ENCODE measurements at places on chromosomes 5 and 9.

DNA sequence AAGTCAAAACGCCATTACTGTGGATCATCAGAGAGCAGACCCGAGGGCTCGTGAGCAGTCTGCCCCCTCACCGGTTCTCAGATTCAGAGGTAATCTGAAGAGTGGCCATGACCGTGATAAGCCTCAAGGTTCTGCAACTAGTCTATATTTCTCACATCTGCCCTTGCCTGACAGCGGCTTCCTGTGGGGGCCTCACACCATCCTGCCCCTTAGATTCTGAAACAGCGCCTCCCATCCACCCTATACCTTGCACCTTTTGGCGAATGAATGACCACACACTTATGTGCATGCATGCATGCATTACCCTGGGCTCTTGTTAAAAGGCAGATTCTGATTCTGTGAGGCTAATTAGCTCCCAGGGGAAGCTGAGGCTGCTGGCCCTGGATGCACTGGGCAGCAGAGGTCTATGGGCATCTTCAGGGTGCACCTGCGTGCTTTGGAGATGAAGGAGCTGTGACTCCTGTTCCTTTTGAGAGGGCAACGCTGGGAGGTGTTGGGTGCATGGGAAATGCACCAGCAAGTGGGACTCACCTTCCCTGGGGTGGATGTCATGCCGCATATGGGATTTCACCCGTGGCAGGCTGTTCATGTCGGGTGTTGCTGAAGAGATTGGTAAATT is 7.8 kb upstream of the GADD45G start:
- no peaks in the 10 kb centered on the region for H3K27me3 ChIP-seq
- no peak overlapping the region for H3K27ac ChIP-seq
- H3K4me1 ChIP-seq, result no peaks in the 10 kb centered on the region
- H3K36me3 ChIP-seq, result no peaks in the 10 kb centered on the region
- DNase-seq, result no peak

GRCh38 chr9:98010445-98010844 is 27.3 kb downstream of the ANP32B start:
- no peak overlapping the region for H3K27ac ChIP-seq
- peaks cover 78% of the 10 kb centered on the region for H3K36me3 ChIP-seq
- H3K4me1 ChIP-seq, result peaks cover 5% of the 10 kb centered on the region
- no peaks in the 10 kb centered on the region for H3K27me3 ChIP-seq
- H3K4me3 ChIP-seq, result no peak overlapping the region

DNA sequence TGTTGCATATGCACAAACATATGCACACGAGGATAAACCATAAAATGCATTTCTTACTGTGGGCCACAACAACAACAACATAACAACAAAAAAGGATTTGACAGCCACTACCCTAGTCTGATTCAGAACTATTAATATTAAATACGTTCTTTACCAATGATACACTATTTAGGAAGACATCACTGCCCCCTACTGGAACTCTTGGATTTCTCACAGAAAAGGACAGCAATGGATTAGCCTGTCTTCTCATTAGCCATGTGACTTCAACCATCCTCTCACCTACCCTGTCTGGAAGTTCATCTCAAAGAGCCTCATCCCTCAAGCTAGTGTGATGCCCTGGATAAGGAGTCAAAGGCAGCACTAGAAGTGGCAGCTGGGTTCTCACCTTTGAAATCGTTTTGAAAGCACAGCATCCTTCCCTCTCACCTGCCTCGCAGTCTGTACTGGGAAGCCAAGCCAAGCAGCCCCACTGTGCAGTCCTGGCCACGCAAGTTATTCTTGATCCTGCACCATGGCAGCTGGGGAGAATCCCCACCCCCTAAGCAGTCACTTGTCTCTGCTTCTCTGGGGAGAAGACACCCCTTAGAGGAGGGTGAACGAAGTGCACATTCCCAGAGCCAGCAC is 64.6 kb downstream of the SH3TC2 start:
- no peak for DNase-seq
- no peaks in the 10 kb centered on the region for H3K27me3 ChIP-seq
- no peak overlapping the region for H3K4me3 ChIP-seq
- no peaks in the 10 kb centered on the region for H3K36me3 ChIP-seq
- peaks cover 12% of the 10 kb centered on the region for H3K4me1 ChIP-seq
- no peak overlapping the region for H3K27ac ChIP-seq

- H3K36me3 ChIP-seq, result no peaks in the 10 kb centered on the region
- DNase-seq, result no peak
- H3K4me1 ChIP-seq, result no peaks in the 10 kb centered on the region
- H3K27ac ChIP-seq, result no peak overlapping the region
Measured at GRCh38 chr5:108649646-108650045, 98.1 kb upstream of the FER start.

- H3K4me1 ChIP-seq, result no peaks in the 10 kb centered on the region
- H3K27me3 ChIP-seq, result no peaks in the 10 kb centered on the region
- no peak for DNase-seq
- no peak overlapping the region for H3K4me3 ChIP-seq
- peaks cover 9% of the 10 kb centered on the region for H3K36me3 ChIP-seq
Measured at GRCh38 chr9:116372786-116373185, 219.2 kb downstream of the PAPPA start.

- no peaks in the 10 kb centered on the region for H3K4me1 ChIP-seq
- DNase-seq, result no peak
- no peak overlapping the region for H3K27ac ChIP-seq
- H3K4me3 ChIP-seq, result no peak overlapping the region
Measured at GRCh38 chr9:131593091-131593820, 47.9 kb downstream of the PRRT1B start.

DNA sequence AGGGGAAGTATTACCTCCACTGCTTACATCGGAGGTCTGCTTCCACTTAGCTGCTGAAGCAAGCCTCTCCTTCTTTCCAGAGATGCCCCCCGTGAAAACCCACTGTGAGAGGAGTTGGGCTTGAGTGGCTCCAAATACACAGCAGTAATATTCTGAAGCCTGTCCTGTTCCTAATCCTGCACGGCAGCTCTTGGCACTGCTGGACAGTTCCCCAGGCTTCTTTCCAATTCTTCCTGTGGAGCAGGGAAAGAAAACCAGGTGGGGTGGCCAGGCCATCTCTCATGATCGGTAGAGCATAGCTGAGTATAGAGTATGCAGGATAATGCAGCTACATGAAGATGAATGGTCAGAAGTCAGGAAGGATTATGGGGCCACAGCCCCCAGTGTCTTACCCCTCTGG is 335.3 kb downstream of the MARCHF11 start:
- no peaks in the 10 kb centered on the region for H3K36me3 ChIP-seq
- no peaks in the 10 kb centered on the region for H3K4me1 ChIP-seq
- no peak overlapping the region for H3K4me3 ChIP-seq
- no peak for DNase-seq
- H3K27ac ChIP-seq, result no peak overlapping the region

- no peaks in the 10 kb centered on the region for H3K4me1 ChIP-seq
- no peaks in the 10 kb centered on the region for H3K36me3 ChIP-seq
- H3K4me3 ChIP-seq, result no peak overlapping the region
Measured at GRCh38 chr5:55636177-55636576, 75.9 kb downstream of the SLC38A9 start.

DNA sequence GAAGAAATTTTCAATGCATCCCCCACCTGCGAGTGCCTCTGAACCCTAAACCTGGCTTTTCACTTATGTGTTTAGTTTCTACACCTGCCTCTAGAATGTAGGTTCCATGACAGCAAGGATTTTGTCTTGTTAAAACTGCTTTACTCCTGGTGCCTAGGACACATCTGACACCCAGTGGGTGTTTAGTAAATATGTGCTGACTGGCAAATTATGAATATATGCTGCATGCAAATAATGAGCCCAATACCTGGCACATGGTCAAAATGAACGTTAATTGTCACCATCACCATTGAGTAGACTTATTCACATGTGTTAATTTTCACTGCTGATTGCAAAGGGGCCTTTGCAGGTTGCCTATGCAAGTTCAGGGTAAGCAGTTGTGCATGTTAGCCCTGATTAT is 249.9 kb upstream of the WWC1 start:
- no peak for DNase-seq
- H3K4me1 ChIP-seq, result no peaks in the 10 kb centered on the region
- H3K27ac ChIP-seq, result no peak overlapping the region

DNA sequence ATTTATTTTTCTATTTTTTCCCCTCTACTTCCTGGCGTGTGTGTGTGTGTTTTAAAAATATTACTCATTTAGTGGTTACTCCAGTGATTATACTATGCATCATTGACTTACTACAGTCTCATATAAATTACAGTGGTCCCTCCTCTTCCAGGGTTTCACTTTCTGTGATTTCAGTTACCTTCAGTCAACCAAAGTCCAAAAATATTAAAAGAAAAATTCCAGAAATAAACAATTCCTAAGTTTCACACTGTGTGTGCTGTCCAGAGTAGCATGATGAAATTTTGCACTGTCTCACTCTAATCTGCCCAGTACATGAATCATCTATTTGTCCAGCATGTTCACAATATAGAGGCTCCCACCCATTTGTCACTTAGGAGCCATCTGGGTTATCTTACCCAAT is 47.4 kb upstream of the CCDC112 start:
- H3K27me3 ChIP-seq, result no peaks in the 10 kb centered on the region
- no peak for DNase-seq
- no peaks in the 10 kb centered on the region for H3K36me3 ChIP-seq
- no peak overlapping the region for H3K4me3 ChIP-seq

GRCh38 chr5:54548565-54548964 is 31.0 kb downstream of the SNX18 start:
- H3K27me3 ChIP-seq, result no peaks in the 10 kb centered on the region
- H3K36me3 ChIP-seq, result peaks cover 16% of the 10 kb centered on the region
- H3K4me1 ChIP-seq, result peaks cover 69% of the 10 kb centered on the region
- H3K27ac ChIP-seq, result no peak overlapping the region
- no peak for DNase-seq

GRCh38 chr5:173736923-173737412 is 120.5 kb upstream of the BOD1 start:
- no peak overlapping the region for H3K4me3 ChIP-seq
- no peaks in the 10 kb centered on the region for H3K36me3 ChIP-seq
- DNase-seq, result no peak
- H3K27ac ChIP-seq, result no peak overlapping the region

DNA sequence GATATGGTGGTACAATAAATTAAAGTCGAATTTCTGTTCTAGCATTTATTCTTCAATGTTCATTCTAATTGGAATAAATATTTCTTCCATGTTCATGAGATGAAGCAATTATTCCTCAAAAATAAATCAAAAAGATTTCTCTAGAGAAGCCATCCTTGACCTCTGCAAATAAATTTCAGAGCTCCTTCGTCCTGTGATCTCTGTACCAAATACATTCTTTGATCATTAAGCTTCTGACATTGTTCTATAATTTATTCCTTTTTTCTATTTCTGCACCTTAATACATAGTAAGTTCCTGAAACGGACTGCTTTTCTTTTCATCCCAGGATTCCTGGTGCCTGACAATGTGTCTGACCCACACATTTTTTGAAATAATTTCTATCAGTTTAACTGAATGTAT is 1039.3 kb upstream of the TYRP1 start:
- H3K27me3 ChIP-seq, result no peaks in the 10 kb centered on the region
- no peak overlapping the region for H3K4me3 ChIP-seq
- H3K4me1 ChIP-seq, result no peaks in the 10 kb centered on the region
- no peak for DNase-seq
- H3K27ac ChIP-seq, result no peak overlapping the region

DNA sequence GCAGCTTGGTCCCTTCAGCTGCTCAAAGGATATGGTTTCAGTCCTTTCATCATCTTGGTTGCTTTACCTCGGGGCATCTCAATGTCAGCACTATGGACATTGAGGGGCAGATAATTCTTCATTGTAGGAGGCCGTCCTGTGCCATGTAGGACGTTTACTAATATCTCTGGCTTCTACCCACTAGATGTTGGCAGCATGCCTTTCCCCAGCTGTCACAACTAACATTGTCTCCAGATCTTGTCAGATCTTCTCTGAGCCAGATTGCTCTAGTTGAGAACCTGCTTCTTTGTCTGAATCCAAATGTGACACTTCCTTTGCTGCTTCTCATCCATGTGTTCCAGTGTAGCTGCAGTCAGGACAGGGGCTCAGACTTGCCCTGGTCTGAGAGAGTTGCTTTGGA is 10.3 kb downstream of the PTPA start:
- peaks cover 57% of the 10 kb centered on the region for H3K36me3 ChIP-seq
- H3K27me3 ChIP-seq, result no peaks in the 10 kb centered on the region
- no peak for DNase-seq
- H3K4me3 ChIP-seq, result no peak overlapping the region
- peaks cover under 1% of the 10 kb centered on the region for H3K4me1 ChIP-seq

All from tibial artery (tissue), 4 donors.